ENCODE measurements at places on chromosomes 12 and 14. TPM values are rescaled to one million over a fixed set of nuclear protein-coding genes. Genes with fewer than 3 reads are reported as not detected.

Gene ALG10B
- 1.9 TPM for polyA plus RNA-seq

Gene CD163
- 55.4 TPM for polyA plus RNA-seq

Gene KRT86
- polyA plus RNA-seq = 0.09 TPM

Gene CLEC9A
- polyA plus RNA-seq = not detected

Gene HOXC5
- polyA plus RNA-seq = 0.06 TPM

DNA sequence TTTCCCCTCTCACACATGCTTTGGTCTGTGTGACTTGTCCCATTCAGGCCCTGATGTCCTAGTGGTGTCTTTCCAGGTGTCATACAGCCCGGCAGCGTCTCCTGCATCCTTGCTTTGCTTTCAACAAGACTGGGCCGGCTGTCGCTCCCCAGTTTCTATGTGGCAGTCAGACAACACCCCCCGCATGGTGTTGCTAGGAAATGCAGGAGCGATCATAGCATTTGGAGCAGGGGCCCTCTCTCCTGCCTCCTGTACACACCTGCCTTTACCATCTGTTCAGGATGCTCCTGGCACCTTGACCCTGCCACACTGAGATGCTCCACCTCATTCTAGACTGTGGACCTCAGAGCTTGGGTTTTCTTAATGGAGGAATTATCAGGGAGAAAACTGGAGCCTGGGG, 29.5 kb downstream of the CACNA1C start:
- no peak for DNase-seq

DNA sequence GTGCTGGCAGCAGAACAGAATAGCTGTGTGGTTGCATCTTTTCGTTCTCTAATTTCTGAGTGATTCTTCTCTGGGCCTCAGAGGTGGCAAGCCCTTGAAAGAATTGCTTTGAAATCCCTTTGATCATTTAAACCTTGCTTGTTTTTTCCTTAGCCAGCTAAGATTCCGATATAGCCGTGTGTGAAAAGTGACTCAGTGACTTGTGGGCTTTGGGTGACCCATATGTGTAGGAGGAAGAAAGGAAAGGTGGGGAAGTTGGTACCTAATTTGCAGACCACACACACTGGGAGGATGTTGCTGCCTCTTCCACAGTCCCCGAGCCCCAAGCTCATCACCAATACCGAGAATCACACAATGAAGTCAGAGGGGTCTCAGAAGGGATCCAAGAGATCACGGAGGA, 18.8 kb downstream of the SLC24A4 start:
- no peak for DNase-seq

GRCh38 chr12:101116911-101117310, 93.1 kb downstream of the SLC5A8 start:
- DNase-seq = no peak

Data from spleen (tissue), 13 donors.